ENCODE measurements at places on chromosomes 16 and 17.

DNA sequence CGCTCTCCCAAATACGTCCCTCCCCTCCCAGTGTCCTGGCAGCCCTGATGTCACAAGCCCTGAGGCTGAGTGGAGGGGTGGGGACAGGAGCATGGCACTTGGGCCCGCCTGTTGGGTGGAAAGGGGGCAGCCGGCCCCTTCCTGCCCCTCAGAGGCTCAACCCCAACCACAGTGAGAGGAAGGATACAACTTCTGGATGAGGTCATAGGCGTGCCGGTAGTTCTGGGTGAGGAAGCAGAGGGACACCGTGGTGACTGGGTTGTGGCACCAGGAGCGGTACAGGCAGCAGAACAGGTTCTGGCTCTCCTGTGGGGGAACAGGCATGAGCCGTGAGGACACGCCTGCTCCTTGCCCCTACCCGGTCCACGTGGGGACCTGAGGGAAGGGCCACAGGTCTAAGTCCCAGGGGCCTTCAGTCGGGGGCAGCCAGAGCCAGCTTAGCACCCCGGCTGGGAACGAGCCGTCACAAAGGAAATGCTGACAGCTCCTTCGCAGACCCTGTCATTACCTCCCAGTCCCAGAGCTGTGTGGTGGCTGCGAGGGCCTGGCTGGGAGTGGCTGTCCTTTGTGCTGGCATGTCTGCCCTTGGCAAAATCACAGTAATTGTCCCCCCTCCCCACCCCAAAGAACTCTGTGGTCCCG is 11.2 kb upstream of the MTSS2 start:
- DNase-seq: no peak

- DNase-seq: no peak
Observed at GRCh38 chr17:55978578-55978977, 174.7 kb upstream of the ANKFN1 start.

DNA sequence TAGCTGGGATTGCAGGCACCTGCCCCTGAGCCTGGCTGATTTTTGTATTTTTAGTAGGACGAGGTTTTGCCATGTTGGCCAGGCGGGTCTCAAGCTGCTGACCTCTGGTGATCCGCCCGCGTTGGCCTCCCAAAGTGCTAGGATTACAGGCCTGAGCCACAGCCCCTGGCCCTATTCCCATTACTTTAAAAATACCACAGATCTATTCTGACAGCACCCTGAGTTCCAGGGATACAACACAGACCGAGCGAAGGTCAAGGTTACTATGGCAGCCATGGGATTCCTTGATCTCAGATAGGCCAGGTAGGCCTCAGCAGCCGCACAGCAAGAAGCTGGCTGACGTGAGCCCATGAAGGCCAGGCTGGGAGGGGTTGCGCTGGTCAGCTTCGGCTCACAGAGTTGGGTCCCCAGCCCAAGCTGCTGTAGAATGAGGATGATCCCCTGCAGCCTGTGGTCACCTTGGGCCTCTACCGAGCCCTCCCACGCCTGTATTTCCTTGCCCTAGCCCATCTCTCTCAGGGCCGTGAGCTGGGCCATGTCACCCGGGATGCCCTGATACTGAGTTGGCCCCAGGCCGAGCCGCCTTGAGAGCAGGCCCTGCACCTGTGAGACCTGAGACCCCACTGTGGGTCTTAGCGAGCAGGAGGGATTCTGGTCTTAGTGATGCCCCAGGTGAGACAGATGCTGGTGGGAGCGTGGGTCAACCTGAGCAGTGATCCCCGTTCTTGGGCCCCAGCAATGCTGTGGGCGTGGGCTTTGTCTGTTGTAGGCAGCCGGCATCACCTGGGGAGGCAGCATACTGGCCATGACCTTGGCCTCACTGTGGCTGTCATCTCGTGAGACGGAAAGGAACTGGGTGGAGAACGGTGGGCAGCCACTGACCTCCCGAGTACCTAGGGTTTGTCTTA is 16.9 kb upstream of the RNF213 start:
- no peak for DNase-seq

DNA sequence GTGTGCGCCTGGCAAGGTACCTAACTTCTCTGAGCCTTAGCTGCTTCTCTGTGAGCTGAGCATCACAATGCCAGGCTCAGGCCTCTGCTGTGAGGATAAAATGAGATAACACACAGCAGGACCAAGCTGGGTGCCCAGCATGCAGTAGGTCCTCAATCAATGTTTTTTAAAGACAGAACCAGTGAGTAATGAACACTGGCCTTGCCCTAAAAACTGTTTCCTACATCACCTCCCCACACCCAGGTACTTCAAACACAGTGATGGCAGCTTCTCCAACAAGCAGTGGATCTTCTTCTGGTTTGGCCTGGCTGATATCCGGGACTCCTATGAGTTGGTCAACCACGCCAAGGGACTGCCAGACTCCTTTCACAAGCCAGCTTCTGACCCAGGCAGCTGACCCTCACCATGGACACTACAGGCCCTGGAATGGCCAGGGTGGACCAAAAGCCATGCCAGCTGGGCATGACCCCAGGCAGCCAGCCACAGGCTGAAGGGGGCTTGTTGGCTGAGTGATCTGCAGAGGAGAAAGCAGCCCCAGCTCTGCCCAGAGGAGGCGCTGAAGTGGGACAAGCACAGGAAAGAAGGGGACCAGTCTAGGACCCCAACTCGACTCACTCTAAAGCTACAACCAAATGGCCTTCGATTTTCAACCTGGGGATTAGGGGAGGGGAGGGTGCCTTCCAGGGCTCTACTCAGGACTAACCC is 3.9 kb downstream of the NAGS start:
- DNase-seq: no peak

- DNase-seq: no peak
Observed at GRCh38 chr17:50850640-50851039, 15.3 kb downstream of the WFIKKN2 start.

DNA sequence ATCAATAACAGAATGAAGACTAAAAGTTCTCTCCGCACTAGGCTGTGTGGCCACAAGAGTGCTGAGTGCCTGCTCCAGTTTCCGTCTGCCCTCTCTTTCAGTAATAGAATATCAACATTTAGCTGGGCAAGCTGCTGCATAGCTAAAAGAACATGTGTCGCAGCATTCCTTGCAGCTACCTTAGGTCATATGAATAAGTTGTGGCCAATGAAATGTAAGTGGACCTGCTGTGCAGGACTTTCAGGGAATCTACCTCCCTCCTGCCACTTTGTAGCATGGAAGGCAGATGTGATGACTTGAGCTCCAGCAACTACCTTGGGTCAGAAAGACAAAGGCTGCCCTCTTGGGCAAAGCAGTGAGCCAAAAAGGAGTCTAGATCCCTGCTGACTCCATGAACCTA is 25.4 kb downstream of the SLC39A11 start:
- DNase-seq: no peak

Data from stimulated activated CD8-positive, alpha-beta memory T cell treated with anti-CD3 and anti-CD28 coated beads, Interleukin-4, amount 100 ng/mL, for 4 hours (primary cell).